ENCODE measurements at places on chromosomes 12 and 14. TPM values are rescaled to one million over a fixed set of nuclear protein-coding genes. Genes with fewer than 3 reads are reported as not detected.

GRCh38 chr12:106331599-106331998 lies 25.9 kb upstream of the POLR3B start:
- DNase-seq, result no peak

Gene CD163
- total RNA-seq, result 45.2 TPM

DNA sequence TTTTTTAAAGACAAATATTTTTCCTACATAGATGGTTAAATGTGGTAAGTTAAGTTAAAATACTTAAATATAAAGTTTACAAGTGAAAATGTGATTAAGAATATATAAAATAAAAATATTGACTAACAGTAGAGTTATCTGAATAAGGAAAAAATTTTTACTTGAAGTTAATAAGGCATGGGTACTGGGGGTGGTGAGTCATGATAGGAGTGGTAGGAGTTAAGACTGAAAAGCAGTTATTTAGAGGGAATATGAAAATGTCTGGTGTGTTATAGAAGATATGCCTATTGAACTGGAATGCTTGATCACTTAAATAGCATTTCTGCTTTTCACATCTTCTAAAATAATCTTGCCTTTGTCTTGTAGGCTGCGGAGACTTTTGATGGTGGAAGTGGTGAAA lies 68.7 kb downstream of the CCDC91 start:
- no peak for DNase-seq

Gene NUAK1
- 3.8 TPM for total RNA-seq

GRCh38 chr14:39423793-39424192 lies 8.4 kb downstream of the FBXO33 start:
- no peak for DNase-seq

DNA sequence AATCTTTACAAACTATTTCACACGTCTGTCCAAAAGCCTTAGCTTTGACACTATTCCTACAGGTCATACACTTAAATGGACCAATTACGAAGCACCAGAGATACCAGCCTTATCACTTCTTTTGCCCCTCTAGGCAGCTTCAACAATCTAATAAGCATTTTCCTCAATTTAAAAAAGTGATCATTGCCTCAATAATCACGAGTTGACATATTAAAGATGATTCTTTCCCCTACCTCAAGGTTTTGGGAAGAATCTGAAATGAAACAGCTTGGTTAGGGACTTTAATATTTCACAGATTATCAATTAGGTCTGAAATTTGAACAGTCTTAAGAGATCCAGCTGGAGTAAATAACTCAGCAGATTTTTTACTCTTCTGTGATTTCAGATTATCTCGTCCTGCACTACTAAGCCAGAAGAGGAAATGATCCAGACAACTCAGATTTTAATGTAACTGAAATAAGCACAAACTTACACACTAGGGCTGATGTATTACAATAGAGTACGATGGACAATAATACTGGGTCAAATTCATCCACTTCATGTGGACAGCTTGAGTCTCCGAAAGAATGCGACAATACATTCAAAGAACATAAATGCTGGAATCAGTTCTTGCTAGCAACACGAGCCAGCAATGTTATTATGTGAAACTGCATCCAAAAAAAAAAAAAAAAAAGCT lies 15.9 kb downstream of the UBE2N start:
- DNase-seq, result no peak

GRCh38 chr12:66196806-66197205 lies 7.8 kb downstream of the IRAK3 start:
- no peak for DNase-seq

Gene RNF212B
- total RNA-seq, result not detected

GRCh38 chr14:87847216-87847755 lies 145.7 kb downstream of the GALC start:
- DNase-seq, result no peak

DNA sequence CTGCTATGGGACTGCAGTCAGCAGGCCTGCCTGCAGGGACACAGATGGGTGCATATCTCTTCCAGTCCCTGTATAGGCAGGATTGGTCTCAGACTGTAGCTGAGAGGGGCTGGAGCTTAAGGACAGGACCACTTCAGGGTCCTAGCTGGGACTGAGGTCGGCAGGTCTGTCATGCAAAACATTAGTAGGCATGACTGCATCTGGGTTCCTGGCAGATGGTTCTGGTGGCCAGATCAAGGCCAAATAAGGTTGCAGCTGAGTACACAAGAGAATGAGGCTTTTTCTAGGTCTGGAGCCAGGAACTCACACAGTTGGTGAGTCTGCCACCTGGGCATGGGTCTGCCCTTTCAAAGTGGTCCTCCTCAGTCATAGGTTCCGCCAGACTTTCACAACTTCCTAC lies 155.8 kb downstream of the TPH2 start:
- DNase-seq, result no peak

Gene RNASE2
- not detected for total RNA-seq

DNA sequence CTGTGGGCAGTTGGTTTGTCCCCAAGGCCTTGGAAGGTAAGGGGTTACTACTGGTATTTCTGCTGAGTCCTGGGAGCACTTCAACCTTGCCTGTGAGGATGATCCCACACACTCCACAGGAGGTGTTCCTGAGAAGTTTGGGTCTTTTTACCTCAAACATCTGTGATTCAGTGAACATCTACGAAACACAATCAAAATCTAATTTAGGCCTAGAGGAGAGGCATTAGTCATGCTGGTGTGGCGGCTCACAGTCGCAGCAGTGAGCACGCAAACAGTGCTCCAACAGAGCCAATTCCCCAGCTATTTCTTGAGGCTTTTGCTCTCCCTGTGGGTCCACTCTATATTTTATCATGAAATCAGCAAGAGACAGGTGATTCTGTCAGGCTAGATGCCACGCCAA lies 107.6 kb downstream of the APAF1 start:
- DNase-seq, result no peak

Gene MLEC
- total RNA-seq, result 278 TPM

DNA sequence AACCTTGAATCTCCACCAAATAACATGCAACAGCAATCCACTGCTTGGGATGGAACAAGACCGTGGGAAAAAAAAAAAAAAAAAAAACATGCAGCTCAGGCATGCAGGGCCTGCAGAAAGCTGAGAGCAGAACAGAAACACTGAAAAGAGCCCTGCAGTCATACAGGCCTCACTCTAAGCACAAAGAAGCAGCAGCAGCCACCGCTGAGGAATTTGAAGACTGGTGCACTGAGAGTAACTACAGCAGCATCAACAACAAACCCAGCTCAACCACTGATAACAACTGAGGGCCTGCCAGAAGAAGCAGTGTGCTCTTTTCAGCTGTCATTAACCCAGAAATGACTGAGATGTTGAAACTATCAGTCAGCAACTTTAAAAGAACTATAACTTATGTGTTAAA lies 354.7 kb upstream of the TMTC1 start:
- DNase-seq, result no peak

- DNase-seq, result no peak
Measured at GRCh38 chr12:32585680-32586079, 93.4 kb upstream of the DNM1L start.

- no peak for DNase-seq
Measured at GRCh38 chr12:109944561-109945359, 44.7 kb downstream of the TCHP start.

Gene SDR9C7
- total RNA-seq, result not detected

DNA sequence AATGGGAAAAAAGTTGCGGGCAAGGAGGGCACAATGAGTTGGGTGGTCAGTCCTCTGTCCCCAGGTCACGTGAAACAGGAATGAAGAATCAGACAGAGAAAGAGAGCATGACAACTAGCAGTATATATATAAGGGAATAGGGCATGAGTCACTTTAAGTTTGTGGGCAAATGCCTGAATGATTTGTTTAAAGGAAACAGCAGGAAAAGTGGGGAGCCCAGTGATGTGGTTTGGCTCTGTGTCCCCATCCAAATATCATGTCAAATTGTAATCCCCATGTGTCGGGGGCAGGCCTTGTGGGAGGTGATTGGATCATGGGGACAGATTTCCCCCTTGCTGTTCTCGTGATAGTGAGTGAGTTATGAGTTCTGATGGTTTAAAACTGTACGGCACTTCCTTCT lies 195.3 kb upstream of the IGF1 start:
- no peak for DNase-seq

GRCh38 chr14:103753774-103754173 lies 38.2 kb downstream of the ZFYVE21 start:
- no peak for DNase-seq

DNA sequence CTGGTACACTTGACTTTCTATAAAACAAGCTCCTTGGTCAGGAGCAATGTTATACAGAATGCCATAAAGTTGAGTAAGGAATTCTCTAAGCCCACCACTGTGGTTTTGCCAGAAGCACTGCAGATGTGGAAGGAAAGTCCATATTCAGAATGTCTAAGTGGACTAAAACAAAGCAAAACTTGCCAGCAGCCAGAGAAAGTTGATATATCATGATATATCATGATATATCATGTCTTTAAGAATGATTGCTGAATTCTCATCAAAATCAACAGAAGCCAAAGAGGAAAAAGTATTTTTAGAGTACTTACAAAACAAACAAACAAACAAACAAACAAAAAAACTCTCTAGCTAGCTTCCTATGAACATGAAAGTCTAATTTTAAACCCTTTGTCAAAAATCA lies 424.8 kb upstream of the OR4E1 start:
- no peak for DNase-seq

Gene ACVRL1
- total RNA-seq, result 214 TPM

Gene NCOR2
- total RNA-seq, result 134 TPM

Gene CCND2
- 106 TPM for total RNA-seq

Gene PRR4
- 2.3 TPM for total RNA-seq

- DNase-seq, result no peak
Measured at GRCh38 chr14:62696929-62697328, 348.3 kb downstream of the KCNH5 start.

Gene JDP2
- 40.1 TPM for total RNA-seq

Gene GARIN6
- not detected for total RNA-seq

- DNase-seq, result no peak
Measured at GRCh38 chr14:20657216-20658211, 16.0 kb upstream of the OR6S1 start.

- DNase-seq, result no peak
Measured at GRCh38 chr12:27431185-27431584, 15.4 kb upstream of the SMCO2 start.

DNA sequence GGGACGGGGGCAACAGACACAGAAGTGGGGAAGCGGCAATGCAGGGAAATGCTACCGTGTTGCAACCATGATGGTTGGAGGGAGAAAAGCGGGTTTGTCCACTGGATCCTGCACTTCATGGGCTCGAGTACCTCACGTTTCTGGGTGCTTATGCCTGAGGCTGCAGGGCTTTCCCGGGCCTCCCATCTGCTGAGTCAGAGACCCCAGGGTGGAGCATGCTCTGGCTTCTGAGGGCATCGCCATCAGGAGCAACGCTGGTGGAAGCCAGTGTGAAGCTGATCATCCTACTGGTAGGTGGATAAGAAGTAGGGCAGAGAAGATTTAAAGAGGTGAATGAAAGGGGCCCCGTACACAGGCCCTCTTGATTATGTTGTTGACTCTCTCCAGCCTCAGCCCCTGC lies 5.0 kb upstream of the ADGRD1 start:
- DNase-seq, result no peak

Gene ESRRB
- total RNA-seq, result 0.18 TPM

Gene ALDH1L2
- total RNA-seq, result 3.1 TPM

DNA sequence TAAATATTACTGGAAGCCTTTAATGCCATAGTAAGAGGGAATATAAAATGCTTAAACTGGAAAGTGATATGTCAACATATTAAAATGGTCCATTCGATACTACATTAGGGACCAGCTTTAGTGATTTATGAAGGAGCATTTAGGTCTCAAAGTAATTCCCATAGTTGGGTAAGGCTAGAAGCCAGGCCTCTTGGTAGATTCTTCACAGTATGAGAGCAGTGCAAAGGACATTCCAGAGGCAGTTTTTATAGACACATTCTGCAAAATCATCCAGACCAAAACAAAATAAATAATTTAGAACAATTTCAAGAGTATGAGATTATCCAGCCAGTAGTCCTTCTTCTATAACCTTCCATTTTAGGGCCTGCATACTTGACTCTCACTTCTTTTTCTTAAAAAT lies 142.6 kb upstream of the PDZRN4 start:
- DNase-seq, result no peak

Gene SALL2
- 3.8 TPM for total RNA-seq

Gene NPFF
- total RNA-seq, result not detected

GRCh38 chr14:37813732-37814131 lies 218.3 kb downstream of the TTC6 start:
- DNase-seq, result no peak

DNA sequence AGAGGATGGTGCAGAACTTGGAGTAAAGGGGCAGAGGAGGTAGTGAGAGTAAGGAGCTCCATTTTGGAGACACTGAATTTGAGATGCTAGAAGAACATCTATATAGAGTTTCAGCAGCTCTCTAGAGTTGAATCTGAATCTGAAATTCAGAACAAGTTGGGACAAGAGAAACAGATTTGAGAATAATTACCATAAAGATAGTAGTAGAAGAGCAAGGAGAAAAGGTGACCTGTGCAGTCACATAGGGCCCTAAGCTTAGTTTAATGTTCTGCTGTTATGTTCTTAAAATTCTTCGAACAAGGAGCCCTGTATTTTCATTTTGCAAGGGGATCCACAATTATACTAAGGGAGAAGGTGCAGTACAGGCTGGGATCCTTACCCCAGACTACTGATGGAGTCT lies 7.4 kb downstream of the REM2 start:
- no peak for DNase-seq

Gene GSKIP
- 144 TPM for total RNA-seq

- no peak for DNase-seq
Measured at GRCh38 chr12:50825372-50825838, 17.3 kb upstream of the TMPRSS12 start.

DNA sequence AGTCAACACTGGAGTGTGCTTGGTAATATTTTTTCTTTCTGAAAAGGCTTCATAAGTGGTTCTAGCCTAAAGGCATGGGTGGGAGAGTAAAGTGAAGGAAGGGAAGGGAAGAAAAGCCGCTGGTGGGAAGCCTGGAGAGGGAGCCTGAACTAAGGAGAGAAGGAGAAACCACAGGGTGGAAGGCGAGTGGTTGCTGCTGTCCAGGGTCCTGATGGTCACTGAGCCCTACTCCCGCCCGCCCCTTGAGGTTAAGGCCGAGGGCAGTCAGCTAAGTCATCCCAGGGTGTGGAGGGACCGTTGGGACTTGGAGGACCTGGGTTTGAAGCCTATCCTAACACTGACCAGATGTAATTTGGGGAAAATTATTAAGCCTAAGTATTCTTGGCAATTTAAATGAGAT lies 189.1 kb downstream of the PIWIL1 start:
- no peak for DNase-seq

Gene LTB4R
- total RNA-seq, result 2.9 TPM

DNA sequence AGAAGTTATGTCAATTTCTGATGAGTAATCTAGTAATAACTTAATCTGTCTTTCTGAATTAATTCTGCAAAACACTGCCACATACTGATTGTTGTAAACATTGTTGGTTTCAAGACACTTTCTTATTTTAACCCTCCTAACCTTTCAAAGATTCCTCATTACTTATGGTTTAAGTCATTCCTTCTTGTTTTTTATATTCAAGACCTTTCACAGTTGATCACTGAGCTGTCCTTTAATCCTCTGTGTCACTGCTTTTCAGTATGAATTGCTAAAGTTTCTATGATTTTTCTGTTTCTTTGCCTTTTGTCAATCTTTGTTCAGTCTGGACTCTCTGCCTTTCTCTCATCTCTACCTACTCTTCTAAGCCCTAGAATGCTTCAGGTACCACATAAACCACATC lies 164.7 kb downstream of the RAD51B start:
- no peak for DNase-seq

GRCh38 chr14:77141214-77142004 lies at the start of gene ZDHHC22:
TSS of gene ZDHHC22 (minus strand) at chr14:77141791. CDS start at chr14:77139738, 2,053 bp downstream.
- DNase-seq, result no peak
